ENCODE measurements at places on chromosomes 1 and 21.

- no peak overlapping the region for H3K4me3 ChIP-seq
- H3K27ac ChIP-seq = no peak overlapping the region
- H3K4me1 ChIP-seq = no peaks in the 10 kb centered on the region
- H3K27me3 ChIP-seq = no peaks in the 10 kb centered on the region
Observed at GRCh38 chr21:38380481-38381137, 117.7 kb downstream of the ERG start.

- DNase-seq = no peak
- no peaks in the 10 kb centered on the region for H3K4me1 ChIP-seq
- H3K27me3 ChIP-seq = no peaks in the 10 kb centered on the region
- H3K27ac ChIP-seq = peak overlapping the region; percentile 88
- H3K4me3 ChIP-seq = peak overlapping the region; percentile 92
Observed at GRCh38 chr1:211257826-211258225, 1.3 kb upstream of the RCOR3 start.

- DNase-seq = no peak
- no peaks in the 10 kb centered on the region for H3K36me3 ChIP-seq
- no peaks in the 10 kb centered on the region for H3K27me3 ChIP-seq
- no peak overlapping the region for H3K4me3 ChIP-seq
Observed at GRCh38 chr1:209106237-209106741, 477.2 kb upstream of the CAMK1G start.

DNA sequence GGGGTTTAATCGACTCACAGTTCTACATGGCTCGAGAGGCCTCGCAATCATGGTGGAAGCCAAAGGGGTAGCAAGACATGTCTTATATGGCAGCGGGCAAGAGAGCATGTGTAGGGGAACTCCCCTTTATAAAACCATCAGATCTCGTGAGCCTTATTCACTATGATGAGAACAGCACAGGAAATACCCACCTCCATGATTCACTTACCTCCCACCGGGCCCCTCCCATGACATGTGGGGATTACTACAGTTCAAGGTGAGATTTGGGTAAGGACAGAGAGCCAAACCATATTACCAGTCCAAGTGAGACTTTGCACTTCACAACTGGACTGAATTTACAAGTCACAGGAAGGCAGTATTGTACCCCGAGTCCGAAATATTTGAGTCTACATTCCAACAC, 73.9 kb upstream of the ANGPTL1 start:
- no peaks in the 10 kb centered on the region for H3K36me3 ChIP-seq
- no peak for DNase-seq
- no peaks in the 10 kb centered on the region for H3K4me1 ChIP-seq
- no peaks in the 10 kb centered on the region for H3K27me3 ChIP-seq
- H3K4me3 ChIP-seq = no peak overlapping the region

- no peak within 1 kb of the TSS for H3K27ac ChIP-seq
- no peak for DNase-seq
- H3K27me3 ChIP-seq = peaks cover 48% of the 10 kb centered on the region
- H3K36me3 ChIP-seq = no peaks in the 10 kb centered on the region
- H3K4me3 ChIP-seq = peak within 1 kb of the TSS; percentile 32
Observed at GRCh38 chr1:111989531-111990025, at the start of gene KCND3. Gene KCND3, minus strand, starts transcription at chr1:111989668.

DNA sequence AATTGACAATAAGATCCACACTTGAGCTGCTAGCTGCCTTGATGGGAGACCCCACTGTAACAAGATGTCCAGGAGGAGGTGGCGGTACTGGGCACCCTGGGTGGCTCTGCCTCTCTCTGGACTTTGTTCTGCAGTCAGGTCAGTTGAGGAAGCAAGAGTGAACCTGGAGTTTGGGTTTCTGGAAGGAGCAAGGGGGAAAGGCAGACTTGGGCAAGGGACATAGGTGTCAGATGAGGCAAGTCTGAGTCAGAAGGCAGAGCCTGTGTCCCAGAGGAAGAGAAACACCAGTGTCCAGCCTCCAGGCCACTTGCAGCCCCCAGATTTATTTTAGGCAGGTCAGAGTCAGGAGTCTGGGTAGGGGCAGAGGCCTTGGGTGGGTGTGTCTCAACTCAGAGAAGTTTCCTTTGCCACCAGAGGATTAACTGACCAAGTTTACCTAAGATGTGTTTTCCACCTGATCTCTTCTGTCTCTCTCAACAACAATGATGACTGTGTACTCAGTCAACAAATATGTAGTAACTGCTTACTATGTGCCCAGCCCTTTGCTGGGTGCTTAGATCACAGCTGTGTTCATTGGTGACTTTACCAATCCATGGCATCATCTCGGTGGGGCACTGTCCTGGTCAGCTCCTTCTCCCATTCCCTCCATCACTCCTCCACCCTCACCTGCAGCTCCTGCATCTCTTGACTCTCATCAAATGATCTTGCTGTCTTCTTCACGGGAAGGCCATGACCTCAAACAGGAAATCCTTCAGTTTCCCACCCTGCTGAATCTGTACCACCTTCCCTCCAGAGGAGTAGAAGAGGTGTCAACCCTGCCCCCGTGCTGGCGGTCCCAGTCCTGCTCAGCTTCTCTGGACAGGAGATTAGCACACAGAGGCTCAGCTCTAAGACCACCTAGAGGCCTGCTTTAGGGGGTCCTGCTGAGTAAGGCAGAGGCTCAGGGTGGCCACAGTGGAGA, 36.6 kb downstream of the ELF3 start:
- peaks cover 14% of the 10 kb centered on the region for H3K4me1 ChIP-seq
- no peaks in the 10 kb centered on the region for H3K27me3 ChIP-seq
- H3K4me3 ChIP-seq = no peak overlapping the region

DNA sequence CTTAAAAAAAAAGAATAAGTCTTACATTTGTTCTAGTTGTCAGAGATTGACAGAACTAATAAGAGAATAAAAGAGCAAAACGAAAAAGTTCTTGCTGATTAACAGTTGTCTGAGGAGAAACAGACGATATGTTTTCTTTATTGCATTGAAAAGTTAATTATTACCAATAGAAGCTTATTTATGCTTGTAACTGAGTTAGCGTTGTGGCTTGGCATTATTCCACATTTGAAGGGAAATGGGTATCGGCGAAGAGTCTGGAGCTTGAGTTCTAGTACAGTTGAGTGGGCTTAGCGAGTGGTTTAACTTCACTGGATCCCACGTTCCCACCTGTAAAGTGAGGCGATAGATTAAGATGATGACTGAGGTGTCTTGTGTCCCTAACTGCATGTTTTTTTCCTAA, 109.0 kb downstream of the SDCCAG8 start:
- H3K4me3 ChIP-seq = no peak overlapping the region
- H3K27ac ChIP-seq = no peak overlapping the region
- no peaks in the 10 kb centered on the region for H3K36me3 ChIP-seq
- no peaks in the 10 kb centered on the region for H3K4me1 ChIP-seq
- no peaks in the 10 kb centered on the region for H3K27me3 ChIP-seq

Data from RWPE2 (cell line).